ENCODE measurements at places on chromosomes 2 and 18.

DNA sequence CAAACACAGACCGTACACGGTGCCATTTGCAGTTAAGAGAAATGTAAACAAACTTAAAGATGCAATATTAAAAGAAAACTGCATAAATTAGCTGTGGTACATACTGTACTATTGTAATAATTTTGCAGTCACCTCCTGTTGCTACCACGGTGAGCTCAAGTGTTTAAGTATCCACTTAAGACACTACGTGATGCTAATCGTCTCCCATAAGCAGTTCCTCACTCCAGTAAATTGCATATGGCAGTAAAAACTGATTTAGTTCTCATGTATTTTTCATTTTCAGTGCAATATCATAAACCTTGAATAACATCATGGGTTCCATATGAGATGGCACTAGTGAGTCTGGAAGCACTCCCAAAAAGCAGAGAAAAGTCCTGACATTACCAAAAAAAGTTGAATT, 14.4 kb downstream of the CLEC4F start:
- DNase-seq = no peak

GRCh38 chr2:42961385-42961811, 169.0 kb upstream of the HAAO start:
- DNase-seq = peak; percentile 76

GRCh38 chr2:35819033-35819432, 536.5 kb upstream of the CRIM1 start:
- no peak for DNase-seq

GRCh38 chr2:219598308-219599078, 836 bp downstream of the STK11IP start:
- no peak for DNase-seq

DNA sequence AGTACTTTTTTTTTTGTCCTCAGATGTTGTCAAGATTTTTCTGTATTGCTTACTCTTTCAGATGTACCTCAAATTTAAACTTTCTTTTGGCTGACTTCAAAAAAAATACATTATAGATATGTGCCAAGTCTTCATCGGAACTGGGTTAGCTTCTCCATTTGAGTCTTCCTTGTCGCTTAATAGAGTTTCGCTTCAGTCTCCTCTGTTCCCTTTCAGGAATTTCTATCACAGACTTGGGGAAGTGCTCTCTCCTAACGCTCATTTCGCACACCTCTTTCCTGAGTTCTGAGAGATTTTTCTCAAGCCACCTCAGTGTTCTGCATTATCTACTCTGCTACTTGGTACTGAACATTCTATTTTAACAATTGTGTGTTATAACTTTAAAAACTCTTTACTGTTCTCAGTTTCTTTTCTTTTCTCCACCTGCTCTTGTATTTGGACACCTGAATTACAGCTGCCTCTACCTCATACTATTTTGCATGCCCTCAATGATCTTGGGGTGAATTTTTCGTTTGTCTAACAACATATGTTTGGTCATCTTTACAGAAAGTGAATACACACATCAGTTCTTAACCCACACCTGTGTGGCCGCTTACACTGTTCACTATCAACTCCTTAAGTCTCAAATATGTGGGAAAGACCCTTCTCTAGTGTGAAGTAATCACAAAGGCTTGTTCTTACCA, 16.5 kb downstream of the PTPN2 start:
- no peak for DNase-seq

- DNase-seq = no peak
These were observed 50.0 kb downstream of the PUM2 start for GRCh38 chr2:20300656-20301055.

GRCh38 chr2:238771218-238771617, 76.7 kb upstream of the TWIST2 start:
- no peak for DNase-seq
